Left cardiac atrium (tissue), 4 donors: ENCODE measurements at places on chromosomes 4 and X.

- DNase-seq: no peak
Measured at GRCh38 chr4:6172927-6173200, 27.5 kb downstream of the JAKMIP1 start.

- DNase-seq: peak; percentile 31
Measured at GRCh38 chr4:183636923-183637322, 22.1 kb downstream of the RWDD4 start.

- no peak for DNase-seq
Measured at GRCh38 chr4:159384632-159385031, 281.8 kb downstream of the RAPGEF2 start.

DNA sequence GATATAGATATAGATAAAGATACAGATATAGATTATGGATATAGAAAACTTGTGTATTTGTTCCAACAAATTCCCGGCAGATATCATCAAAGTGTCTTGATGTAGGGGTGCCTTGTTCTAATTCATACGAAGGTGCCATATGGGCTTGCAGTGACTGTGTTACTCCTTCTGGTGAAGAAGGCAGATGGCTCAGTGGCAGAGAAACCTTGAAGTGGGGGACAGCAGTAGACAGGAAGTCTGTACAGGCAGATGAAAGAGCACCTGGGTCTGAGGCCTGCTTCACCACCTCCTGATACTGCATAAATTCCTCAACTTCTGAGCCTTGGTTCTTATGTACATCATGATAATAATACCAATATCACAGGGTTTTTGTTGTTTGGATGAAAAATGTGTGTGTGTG is 179.5 kb upstream of the GATB start:
- no peak for DNase-seq

DNA sequence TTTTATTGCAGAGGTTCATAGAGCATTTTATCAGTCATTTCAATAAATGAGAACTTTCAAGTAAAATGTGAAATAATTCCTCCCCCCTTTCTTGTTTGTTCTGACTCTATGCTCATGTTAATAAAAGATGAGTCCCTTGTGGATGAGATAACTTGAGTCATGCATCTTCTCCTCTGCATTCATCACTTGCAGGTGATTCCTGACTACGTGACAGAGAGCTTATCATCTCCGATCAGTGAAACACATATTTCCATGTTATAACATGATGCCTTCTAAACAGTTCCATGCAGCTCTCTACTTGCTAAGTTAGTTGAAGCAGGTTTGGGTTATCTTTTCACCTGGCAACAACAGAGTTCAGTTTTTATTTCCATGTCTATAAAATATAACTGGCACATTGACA is 160.1 kb upstream of the ANKRD50 start:
- no peak for DNase-seq

DNA sequence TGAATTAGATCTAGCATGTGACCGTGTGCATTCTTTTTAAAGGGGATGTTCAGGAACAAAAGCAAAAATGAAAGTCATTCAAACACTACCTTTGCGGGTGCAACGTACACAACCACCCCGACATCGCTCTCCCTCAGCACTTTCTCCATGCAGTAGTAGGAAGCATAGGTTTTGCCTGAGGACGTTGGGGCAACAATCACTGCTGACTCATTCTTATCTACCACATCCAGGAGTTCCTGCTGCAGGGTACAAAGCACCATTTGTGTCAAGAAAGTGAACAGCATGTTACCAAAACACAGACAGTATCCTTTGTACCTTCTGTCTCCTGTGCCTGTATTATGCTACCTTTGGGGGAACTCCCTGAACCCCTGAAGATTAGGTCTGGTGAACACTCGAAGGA is 58.6 kb downstream of the DDX60L start:
- DNase-seq: no peak

DNA sequence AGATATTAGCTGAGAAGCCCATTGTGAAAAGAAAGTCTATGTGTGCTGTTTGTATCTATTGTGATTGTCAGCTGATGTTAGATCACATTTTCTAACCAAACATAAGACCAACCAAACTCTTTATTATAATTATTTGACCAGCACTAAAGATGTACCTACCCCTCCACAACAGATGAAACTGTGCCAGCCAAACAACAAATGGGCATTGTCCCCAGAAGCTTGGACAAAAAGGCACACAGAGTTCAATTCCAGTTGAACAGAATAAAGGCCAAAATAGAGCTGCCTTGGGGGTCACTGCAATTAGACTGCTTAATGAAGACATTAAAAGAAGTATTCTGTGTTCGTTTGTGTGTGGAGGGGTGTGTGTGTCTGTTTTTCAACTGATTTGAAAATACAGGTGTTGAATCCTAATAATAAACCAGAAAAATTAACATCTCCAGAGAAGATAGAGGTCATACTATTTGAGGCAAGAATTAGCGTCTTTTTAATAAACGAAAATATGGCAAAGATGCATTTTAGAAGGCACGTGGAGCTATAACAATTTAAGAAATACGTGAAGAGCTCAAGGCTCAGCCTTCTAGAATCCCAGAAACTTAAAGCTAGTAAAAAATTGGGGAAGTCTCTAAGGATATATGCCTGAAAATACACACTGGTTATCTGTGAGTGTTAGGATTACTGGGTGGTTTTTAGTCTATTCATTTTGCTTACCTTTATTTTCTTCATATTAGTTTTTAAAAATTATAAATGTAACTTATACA is 2.2 kb downstream of the SPP1 start:
- no peak for DNase-seq

DNA sequence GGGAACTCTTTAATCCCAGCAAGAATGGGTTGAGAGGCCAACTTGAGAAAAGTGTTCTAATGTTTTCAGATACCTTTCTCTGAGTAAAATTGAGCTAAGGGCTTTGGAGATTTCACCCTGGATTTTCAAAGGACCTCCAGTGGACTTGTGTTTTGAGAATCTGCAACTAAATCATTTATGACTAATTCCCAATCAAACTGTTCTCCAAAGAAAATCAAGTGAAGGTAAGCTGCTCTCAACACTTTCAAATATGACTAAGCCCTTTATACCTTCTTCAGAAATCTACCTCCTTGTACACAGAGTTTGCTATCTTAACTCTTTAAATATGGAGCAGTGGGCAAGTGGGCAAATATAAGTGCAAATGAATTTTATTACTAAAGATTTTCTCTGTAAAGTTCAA is 392.9 kb downstream of the PDGFC start:
- DNase-seq: no peak

- no peak for DNase-seq
Measured at GRCh38 chr4:87967193-87967592, 8.3 kb upstream of the SPP1 start.

- DNase-seq: no peak
Measured at GRCh38 chrX:25083661-25084060, 67.9 kb upstream of the ARX start.

DNA sequence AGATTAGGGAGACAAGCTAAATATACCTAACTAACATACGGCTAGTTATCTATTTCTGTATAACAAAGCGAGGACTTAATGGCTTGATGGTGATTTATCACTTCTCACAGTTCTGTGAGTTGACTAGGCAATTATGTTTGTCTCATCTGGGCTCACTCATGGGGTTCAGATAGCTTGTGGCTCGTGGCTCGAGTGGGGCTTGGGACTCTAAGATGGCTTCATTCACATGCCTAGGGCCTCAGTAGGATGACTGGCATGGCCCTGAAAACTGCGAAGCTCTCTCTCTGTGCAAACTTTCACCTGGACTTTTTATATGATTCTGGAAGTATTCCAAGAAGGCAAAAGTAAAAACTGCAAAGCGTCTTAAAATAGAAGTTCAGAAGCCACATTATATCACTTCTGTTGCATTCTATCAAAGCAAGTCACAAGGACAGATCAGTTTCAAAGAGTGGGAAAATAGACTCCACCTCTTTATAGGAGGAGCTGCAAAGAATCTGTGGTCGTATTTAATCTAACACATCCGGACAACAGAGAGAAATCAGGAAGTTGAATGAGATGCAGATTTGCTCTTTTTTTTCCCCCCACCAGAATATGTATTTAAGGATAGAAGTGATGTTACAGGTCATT is 491.2 kb downstream of the INPP4B start:
- DNase-seq: no peak

DNA sequence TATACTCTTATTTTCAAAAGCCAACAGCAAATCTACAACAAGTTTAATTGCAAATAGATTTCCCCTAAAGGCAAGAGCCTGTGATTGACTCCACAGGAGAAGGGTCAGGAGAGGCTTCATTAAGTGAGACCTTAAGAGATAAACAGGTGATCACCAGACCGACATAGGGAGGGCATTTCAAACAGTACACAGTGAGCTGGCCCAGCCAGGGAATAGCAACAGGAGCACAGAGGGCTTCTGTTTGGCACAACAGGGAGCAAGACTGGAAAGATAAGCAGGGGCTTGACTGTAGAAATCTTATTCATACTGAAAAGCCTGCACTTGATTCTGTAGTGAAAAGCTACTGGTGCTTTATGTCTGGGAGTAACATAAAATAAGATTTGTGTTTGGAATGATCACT is 3.9 kb downstream of the RUFY3 start:
- DNase-seq: no peak

GRCh38 chrX:9282325-9282724 is 182.5 kb upstream of the TBL1X start:
- no peak for DNase-seq

DNA sequence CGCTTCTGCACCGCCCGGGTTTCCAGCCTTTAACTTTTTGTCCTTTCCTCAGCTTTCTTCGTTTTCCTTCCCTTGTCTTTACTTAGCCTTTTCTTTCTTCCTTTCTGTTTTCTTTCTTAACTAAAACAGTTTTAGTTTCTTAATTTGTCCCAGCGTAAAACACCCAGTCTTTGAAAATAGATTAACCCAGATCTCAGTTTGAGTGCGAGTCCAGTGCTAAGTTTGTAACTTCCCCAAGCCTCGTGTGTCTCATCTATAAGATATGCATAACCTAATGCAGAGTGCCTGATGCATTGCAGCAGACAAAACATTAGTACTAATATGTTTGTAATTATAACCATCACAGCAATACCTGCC is 460 bp upstream of the GEMIN8 start:
- no peak for DNase-seq

GRCh38 chr4:178963446-178964045 is 1521.3 kb upstream of the AGA start:
- no peak for DNase-seq

DNA sequence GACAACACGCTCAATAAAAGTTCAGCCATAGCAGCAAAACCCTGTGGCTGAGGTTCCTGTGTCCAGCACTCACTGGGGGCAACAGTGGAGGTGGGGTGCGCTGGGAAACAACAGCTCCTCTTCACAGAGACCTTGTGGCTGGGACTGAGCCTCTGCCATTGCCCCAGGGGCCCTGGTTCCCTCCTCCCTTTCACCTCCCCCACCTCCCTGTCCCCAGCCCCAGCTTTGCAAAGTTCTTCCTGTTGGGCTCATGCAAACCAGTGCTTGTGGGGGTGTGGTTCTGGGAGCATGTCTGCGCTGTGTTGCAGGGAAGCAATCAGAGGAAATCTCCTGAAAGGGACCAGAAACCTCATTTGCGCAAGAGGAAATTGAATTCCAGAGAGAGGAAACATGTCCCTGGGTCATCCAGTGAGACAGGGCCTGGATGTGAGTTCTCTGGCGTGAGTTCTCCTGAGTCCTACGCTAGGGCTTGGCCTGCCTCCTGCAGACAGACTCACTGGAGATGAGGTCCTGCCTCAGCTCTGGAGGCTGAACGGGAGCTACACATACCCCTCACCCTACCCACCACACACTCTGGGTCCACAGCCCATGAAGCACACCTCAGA is 7.4 kb downstream of the FATE1 start:
- no peak for DNase-seq

GRCh38 chr4:165926307-165926706 is 53.3 kb downstream of the TLL1 start:
- no peak for DNase-seq

- DNase-seq: no peak
Measured at GRCh38 chr4:122731676-122732075, 828 bp upstream of the BBS12 start.

DNA sequence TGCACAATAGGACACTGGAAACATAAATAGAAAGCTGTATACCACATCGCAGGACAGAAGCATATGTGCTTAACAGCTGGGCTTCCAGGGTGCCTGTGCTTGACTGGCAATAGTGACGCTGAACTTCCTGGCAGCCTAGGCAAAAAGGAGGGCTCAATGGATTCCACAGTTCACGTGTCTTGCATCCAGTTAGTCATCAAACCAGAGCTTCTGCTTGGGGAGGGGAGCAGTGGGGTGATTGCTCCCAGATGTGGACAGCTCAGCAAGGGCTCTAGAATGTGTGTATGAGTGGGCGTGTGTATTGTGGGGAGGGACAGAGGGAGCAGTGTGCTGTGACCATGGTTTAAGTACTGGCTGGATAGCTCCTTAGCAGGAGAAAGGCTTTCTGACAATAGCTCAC is 2.3 kb downstream of the PRRG3 start:
- no peak for DNase-seq

DNA sequence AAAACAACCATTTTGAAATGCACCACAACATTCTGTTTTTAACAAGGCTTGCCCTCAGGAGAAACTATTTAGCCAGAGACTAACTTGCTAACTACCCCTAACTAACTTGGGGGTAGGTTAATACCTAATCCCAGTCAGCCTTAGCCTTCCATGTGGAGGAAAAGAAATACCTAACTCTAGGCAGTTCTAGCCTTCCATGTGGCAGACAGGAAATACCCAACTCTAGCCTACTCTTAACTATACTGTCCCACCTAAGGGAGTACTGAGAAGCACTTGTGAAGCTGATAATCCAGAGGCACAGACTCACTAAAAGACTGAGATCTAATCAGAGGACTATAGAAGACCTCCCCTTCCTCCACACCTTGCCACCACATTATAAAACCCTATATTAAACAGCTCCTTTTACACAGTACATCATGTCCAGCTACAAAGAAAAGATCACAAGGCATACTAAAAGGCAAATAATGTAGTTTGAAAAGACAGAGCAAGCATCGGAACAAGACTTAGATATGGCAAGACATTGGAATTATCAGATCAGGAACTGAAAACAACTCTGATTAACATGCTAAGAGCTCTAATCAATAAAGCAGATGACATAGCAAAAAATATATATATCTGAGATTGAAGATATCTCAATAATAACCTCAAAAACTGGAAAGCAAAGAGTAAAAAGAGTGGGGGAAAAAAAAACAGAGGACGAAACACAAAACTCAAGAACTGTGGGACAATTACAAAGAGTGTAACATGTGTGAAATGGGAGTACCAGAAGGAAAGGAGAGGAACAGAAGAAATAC is 52.2 kb downstream of the FRYL start:
- DNase-seq: no peak
